ENCODE measurements at places on chromosomes 12 and 14.

DNA sequence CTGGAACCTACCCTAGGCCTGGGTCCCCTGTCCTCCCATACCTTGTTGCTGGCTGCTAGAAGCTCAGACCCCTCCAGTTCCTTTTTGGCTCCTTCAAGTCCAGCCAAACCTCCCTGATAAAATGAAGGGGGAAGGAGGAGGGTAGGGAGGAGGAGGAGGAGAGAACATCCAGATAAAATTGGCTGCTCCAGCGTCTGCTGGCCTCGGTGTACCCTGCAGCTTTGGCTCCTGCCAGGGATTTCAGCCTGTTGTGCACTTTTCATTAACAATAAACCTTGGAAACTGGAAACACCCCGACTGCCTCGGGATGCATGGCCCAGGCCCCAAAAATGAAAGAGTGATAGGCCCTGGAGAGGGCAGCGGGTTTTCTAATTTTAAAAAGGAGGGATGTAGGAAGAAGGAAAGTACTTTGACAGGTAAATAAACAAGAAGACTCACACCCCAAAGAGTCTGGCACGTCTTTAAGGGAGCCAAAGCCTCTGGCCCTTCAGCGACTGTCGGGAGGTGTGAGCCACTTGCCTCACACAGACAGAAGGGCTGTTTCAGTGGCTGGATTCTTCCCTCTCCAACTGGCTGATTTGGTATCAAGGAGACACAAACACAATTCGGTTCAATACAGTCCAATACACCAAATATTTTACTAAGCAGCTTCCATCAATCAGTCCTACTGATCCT, 49.8 kb downstream of the NUAK1 start:
- DNase-seq: no peak

DNA sequence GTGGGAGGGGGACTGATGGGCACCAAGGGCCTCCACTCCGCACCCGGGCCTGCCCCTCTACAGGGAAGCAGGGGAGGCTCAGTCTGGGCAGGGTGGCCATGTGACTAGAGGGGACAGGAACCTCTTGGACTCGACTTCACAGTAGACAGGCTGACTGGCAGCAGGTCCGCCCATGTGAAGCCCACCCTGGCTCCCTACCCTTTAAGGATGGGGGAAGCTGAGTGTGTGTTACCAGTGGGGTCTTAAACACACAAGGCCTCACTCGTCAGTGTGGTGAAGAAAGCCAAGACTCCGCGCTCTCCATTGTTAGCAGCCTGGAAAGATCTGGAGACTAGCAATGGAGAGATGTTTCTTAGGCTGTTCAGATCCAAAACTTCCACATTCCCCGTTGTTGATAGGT, 52.4 kb downstream of the ANAPC7 start:
- no peak for DNase-seq

DNA sequence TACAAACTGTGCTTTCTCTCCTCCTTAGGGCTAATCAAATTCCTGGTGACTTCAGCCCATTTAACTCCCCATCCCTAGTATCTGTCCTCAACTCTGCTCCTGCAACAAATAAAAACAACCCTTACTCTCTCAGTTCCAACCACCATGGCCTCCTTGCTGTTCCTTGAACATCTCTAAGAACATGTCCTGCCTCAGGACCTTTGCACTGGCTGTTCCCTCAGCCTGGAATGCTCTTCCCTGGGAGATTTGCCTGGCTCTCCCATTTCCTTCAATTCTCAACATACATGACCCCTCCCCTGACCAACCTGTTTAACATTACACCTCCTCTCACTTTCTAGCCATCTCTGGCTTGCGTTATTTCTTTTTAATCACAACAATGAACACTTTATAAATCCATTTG, 170.5 kb downstream of the PTPN11 start:
- DNase-seq: no peak

DNA sequence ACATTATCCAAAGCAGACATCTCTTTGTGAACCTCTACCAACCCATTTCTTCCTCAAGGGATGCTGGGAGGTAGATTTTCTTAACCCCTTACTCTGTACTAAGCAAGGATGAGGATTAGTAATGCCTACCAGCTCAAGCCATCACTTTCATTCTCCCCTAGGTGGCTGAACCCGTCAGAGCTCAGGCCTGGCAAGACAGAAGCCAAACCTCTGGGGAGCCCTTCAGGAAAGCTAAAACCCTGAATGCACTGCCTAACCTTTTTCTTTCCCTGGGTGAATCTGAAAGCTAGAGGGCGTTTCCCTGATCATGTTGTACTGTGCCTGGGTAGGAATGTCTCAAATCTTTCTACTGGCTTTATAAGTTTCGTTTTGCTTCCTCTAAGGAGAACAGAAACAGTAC, 617.3 kb downstream of the RPL10L start:
- DNase-seq: no peak

GRCh38 chr12:109710747-109711595, 2.7 kb upstream of the FAM222A start:
- DNase-seq: no peak

GRCh38 chr12:113424915-113425823, 3.0 kb downstream of the SDSL start:
- DNase-seq: peak; percentile 27

- no peak for DNase-seq
Measured at GRCh38 chr14:97344666-97345065, 547.5 kb downstream of the VRK1 start.

DNA sequence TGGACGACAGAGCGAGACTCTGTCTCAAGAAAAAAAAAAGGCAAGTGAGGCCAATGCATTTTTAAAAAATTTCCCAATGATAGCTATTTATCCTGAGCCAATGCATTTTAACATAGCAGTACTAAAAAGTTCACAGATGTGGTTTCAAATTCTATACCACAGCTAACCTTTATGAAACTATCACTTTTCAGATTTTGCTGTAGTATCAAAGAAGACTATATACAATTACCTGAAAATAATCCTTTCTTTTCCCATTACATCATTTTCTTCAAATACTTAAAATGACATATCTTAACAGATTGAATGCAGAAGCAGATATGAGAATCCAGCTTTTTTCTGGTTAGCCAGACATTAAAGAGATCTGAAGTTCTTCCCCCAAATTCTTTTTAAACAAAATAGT, 13.2 kb downstream of the ATF7 start:
- no peak for DNase-seq

DNA sequence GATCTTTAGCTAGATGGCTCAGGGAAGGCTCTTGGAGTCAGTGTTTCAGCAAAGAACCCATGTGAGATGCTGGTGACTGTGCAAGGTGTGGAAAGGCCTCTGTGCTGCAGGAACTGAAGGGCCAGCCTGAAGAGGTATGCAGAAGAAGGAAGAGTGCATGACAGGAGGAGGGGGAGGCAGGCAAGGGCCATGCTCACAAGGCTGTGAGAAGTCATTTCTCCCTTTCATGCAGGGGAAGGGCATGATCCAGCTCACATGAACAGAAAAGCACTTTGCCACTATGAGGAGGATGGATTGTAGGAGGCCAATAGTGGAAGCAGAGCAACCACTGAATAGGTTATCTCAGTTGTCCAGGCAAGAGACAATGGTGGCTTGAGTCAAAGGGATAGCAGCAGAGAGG, 83.7 kb downstream of the SSPN start:
- DNase-seq: no peak

- DNase-seq: no peak
Measured at GRCh38 chr14:91158091-91158790, 44.4 kb downstream of the DGLUCY start.

- DNase-seq: no peak
Measured at GRCh38 chr12:32534698-32535097, 135.3 kb downstream of the FGD4 start.

DNA sequence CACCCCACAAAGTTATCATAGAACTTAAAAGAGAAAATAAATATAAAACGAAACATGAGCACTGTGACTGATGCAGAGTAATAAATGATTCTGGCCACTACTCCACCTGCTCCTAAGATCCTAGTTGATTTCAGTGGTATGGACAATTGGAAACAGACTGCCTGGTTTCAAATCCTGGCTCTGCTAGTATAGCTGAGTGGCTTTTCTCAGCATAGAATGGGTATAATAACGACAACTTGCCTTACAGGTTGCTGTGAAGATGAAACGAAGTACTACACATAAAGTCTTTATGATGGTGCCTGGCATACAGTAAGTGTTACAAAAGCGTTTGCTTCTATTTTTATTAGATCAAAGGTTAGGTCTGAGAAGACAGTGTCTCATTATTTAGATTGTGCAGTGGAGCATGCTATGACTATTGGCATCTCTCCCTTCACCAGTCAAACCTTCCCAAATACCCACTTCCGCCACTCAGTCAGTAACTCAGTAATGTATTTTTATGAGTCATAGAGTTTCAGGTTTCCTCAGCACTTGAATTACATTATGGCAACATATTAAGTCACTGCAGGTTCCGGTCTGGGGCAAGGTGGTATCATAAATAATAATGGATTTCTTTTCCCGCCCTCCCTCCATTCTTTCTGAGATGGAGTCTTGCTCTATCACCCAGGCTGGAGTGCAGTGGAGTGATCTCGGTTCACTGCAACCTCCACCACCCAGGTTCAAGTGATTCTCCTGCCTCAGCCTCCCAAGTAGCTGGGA, 29.7 kb upstream of the NR2C1 start:
- DNase-seq: no peak

GRCh38 chr12:114318984-114319383, 87.0 kb downstream of the TBX5 start:
- DNase-seq: no peak

- no peak for DNase-seq
Measured at GRCh38 chr12:16588812-16589211, 17.1 kb downstream of the LMO3 start.

GRCh38 chr14:32692441-32692840, 246.2 kb upstream of the NPAS3 start:
- DNase-seq: no peak

DNA sequence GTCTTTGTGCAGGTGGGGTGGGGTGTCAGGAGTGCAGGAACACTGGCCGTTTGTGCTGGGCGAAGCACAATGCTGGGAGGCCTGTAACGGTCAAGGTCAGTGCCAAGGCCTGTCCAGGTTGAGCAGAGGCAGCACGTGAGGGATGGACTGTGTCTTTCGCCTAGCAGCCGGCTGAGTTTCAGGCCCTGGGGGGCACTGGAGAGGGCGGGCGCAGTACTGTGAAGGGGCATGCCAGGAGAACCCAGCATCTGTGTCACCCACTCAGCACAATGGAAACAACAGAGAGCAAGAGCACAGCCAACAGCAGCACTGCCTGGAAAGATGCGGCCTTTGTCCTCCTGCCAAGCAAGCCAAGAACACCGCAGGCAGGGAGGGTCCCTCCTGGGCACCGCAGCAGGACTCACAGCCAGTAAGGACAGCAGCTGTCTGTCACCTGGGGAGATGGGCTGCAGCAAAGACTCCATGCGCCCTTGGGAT, 25.2 kb downstream of the SLC25A47 start:
- DNase-seq: no peak

DNA sequence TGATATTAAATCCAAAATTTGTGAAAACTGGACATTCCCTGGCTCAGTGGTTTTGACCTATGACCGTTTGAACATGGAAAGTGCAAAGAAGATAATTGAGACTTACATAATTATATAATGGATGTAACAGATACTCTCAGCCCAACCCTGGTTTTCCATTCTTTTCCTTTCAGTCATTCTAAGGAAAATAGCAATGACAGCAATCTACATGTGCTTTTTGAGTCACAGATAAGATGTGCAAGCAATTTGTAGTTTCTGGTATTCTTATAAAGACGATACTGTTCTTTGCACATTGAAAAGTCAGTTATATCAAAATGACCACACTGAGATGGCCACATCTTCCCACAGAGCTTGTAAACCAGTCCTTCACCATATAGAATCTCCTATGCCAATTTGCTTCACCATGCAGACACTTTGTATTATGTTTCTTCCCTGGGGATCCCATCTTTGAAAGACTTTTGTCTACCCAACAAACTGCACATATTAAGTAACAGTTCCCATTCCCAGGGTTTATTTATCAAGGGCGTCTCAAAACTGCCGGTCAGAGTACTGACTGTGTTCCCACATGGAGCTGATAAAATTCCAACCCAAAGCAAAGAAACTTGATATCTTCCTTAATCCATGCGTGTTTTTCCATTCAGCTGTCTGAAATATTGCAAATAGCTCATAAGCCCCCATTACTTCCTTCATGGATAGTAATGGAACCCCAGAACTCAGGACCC, 34.8 kb downstream of the PLXNC1 start:
- DNase-seq: no peak

- DNase-seq: no peak
Measured at GRCh38 chr14:68363466-68363842, 429.4 kb downstream of the ZFP36L1 start.

DNA sequence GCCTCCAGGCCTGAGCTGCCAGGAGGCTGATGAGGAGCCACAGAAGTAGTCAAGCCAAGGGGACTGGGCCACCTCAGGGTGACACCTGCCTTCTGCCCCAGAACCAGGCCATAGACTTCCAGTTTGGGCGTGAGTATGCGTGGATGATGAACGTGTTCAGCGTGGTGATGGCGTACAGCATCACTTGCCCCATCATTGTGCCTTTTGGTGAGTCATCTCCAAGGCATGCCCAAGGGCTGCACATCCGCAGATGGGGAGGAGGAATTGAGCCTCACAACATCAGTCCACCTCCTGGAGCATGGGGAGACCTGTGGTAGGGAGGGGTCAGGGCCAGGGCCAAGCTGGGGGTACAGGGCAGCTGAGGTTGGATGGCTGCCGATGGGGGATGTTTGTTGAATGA, 22.3 kb downstream of the NGB start:
- DNase-seq: no peak

DNA sequence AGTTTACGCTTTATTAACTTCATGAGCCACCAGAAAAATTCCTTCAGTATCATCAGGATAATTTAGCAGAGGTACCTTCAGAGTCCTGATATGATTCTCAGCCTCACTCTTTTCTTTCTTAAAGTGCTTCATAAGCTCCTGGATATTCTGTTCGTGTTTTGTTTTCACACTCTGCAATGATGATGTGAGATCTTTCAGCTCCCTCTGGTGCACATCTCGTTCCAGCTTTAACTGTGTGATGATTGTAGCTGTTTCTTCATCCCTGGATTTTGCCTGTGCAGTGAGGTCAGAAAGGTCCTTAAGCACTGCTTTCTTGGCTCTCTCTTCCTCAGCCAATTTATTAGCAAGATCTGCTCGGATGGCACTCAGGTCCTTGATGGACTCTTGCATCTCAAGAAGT, 156.7 kb downstream of the CEP128 start:
- no peak for DNase-seq

GRCh38 chr12:123931686-123932321, 40.8 kb downstream of the CCDC92 start:
- DNase-seq: no peak

Measured in GOT3 (cell line).